ENCODE measurements at places on chromosomes 3 and 15.
A peak's percentile ranks its signal among the peaks of the same experiment; 100 is the strongest.

DNA sequence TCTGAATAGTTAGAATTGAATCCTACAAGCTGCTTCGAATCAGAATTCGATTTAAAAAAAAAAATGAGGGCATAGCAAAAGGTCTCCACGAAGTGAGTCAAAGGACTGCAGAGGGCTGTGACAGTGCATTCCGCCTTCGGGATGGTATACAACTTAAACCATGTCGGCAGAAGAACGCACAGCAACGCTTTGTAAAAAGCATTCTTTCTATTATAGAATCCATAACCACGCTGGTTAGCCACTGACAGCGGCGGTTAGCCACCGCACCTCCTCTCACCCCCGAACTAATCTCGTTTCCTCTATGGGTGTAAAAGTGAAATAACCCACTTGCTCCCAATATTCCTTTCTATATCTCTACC lies 664 bp upstream of the PIK3CA start:
- no peaks in the 10 kb centered on the region for H3K36me3 ChIP-seq
- H3K4me1 ChIP-seq = peaks cover 20% of the 10 kb centered on the region
- no peak overlapping the region for H3K27ac ChIP-seq
- no peak overlapping the region for H3K4me3 ChIP-seq
- no peak for DNase-seq
- no peaks in the 10 kb centered on the region for H3K27me3 ChIP-seq

DNA sequence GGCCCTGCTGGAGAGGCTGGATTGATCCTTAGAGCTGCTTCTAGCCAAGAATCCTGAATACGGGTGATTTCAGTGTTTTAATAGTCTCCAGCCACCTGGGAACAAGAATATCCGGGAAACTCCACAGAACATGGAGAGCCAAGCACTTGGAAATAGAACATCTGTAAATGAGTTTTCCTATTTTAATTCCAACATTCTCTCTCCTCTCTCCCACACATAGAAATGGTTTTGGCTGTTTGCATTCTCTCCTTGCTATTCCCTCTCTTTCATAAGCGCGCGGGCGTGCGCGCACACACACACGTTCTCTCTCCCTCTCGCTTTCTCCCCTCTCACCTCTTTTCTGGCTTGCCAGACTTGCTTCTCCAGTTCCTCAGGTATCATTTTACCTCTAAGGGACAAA lies 50.6 kb downstream of the GADL1 start:
- H3K4me1 ChIP-seq = peaks cover 10% of the 10 kb centered on the region
- H3K36me3 ChIP-seq = no peaks in the 10 kb centered on the region
- no peak overlapping the region for H3K4me3 ChIP-seq
- no peak overlapping the region for H3K27ac ChIP-seq
- DNase-seq = no peak

DNA sequence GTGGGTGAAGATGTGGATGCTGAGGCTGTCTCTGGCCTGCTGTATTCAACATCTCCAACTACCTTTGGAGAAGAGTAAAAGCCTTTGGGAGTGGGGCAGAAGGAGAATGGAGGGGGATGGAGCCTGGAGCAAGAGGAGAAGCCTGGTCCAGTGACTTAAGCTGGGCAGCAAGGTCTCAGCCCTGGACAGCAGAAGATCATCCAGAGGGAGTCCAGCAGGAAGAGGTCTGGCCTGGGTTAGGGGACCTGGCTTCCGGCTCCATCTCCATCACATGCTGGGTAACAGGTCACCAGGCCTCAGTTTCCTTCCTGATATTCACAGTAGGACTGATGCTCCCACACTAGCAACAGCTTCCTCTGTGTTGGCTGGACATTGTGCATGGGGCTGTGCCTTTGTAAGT lies 3.8 kb upstream of the ISL2 start:
- H3K4me3 ChIP-seq = no peak overlapping the region
- H3K36me3 ChIP-seq = no peaks in the 10 kb centered on the region
- peaks cover 78% of the 10 kb centered on the region for H3K27me3 ChIP-seq
- no peak for DNase-seq
- H3K4me1 ChIP-seq = peaks cover 19% of the 10 kb centered on the region
- H3K27ac ChIP-seq = no peak overlapping the region

DNA sequence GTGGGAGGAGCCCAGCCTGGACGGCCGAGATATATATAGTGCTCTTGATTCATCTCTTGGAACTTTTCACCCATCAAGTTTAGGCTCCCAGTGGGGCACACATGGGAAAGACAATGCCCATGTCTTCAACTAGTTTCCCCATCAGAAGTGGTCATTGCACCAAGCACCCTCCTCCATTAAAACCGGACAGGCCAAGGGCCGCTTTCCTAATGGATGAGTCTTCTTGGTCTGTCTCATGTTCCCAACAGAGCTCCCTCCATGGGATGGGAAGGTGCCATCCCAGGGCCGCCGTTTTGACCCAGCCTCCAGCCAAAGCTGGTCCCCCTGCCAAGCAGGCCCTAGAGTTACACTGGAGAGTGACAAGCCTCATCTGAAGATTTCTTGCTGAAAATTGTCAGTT lies 34.7 kb upstream of the UBE2Q2 start:
- H3K4me1 ChIP-seq = no peaks in the 10 kb centered on the region
- H3K27me3 ChIP-seq = peaks cover 7% of the 10 kb centered on the region
- H3K36me3 ChIP-seq = no peaks in the 10 kb centered on the region
- no peak for DNase-seq
- H3K4me3 ChIP-seq = no peak overlapping the region

- H3K4me1 ChIP-seq = no peaks in the 10 kb centered on the region
- peaks cover 36% of the 10 kb centered on the region for H3K27me3 ChIP-seq
- no peak overlapping the region for H3K27ac ChIP-seq
- no peak overlapping the region for H3K4me3 ChIP-seq
Observed at GRCh38 chr15:89506026-89506686, 9.8 kb upstream of the RHCG start.

GRCh38 chr3:53198996-53199395 lies 38.0 kb downstream of the PRKCD start:
- no peaks in the 10 kb centered on the region for H3K4me1 ChIP-seq
- no peak overlapping the region for H3K27ac ChIP-seq
- DNase-seq = no peak
- H3K36me3 ChIP-seq = no peaks in the 10 kb centered on the region
- no peak overlapping the region for H3K4me3 ChIP-seq

DNA sequence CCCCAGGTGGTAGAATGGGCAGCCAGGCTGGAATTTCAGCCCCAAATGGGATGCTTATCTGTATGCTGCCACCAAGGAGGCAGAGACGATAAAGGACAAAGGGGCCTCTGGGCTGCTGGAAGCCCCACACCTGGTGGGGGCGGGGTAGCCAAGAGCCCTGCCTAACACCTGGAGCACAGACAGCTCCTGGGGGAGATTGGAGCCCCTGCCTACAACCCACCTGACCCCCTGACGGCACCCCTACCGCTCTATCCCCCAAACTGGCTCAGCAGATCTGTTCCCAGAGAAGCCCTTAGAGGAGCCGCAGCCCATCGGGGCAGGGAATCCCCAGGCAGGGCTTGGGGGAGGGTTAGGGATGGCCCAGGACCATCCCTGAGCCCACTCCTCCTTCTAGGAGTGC lies 15.8 kb upstream of the SEMA3F start:
- H3K4me3 ChIP-seq = no peak overlapping the region
- no peak for DNase-seq
- no peaks in the 10 kb centered on the region for H3K36me3 ChIP-seq
- H3K27me3 ChIP-seq = peaks cover 10% of the 10 kb centered on the region
- no peak overlapping the region for H3K27ac ChIP-seq

DNA sequence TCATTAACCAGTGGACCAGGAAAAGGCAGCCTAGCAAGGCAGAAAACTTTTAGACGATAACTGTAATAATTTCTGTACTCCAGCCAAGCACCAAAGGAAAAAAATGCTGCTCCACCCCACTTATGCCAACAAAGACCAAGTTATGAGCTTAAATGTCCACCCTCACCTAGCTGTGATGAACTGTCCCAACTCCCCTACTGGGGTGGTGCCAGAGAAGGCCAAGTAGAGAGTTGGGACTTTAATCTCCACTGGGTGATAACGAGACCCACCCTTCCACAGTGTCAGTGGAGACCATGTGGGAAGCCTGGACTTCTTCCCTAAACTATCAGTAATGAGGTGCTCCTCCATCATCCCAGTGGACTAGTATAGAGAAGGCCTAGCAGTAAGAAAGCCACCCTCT lies 33.8 kb upstream of the COPB2 start:
- H3K36me3 ChIP-seq = peaks cover 9% of the 10 kb centered on the region
- no peaks in the 10 kb centered on the region for H3K27me3 ChIP-seq
- H3K4me1 ChIP-seq = no peaks in the 10 kb centered on the region
- no peak for DNase-seq

- no peak for DNase-seq
- no peak overlapping the region for H3K27ac ChIP-seq
- H3K36me3 ChIP-seq = peaks cover 21% of the 10 kb centered on the region
- H3K27me3 ChIP-seq = no peaks in the 10 kb centered on the region
- no peaks in the 10 kb centered on the region for H3K4me1 ChIP-seq
Observed at GRCh38 chr3:155782390-155782953, 23.6 kb downstream of the C3orf33 start.

DNA sequence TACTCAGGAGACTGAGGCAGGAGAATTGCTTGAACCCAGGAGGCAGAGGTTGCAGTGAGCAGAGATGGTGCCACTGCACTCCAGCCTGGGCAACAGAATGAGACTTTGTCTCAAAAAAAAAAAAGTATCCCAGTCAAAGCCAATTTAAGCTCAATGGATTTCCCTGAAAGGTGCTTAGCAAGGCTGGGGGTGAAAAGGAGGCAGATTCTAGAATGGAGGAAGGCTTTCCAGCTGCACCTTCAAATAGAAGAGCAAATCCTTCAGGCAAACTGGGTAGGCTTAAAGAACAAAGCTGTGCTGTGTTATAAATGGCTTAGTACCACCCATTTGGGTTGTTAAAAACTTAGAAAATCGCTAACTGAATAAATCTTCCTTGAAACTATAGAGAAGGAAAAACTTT lies 3.0 kb upstream of the IFT57 start:
- peaks cover 2% of the 10 kb centered on the region for H3K27me3 ChIP-seq
- H3K36me3 ChIP-seq = no peaks in the 10 kb centered on the region
- H3K4me1 ChIP-seq = peaks cover 27% of the 10 kb centered on the region
- H3K4me3 ChIP-seq = no peak overlapping the region
- no peak overlapping the region for H3K27ac ChIP-seq

- peaks cover 7% of the 10 kb centered on the region for H3K4me1 ChIP-seq
- H3K27me3 ChIP-seq = no peaks in the 10 kb centered on the region
- H3K36me3 ChIP-seq = peaks cover 2% of the 10 kb centered on the region
- peak overlapping the region; percentile 41 for H3K27ac ChIP-seq
Observed at GRCh38 chr3:107620534-107620933, 97.8 kb downstream of the BBX start.

- H3K36me3 ChIP-seq = no peaks in the 10 kb centered on the region
- H3K27me3 ChIP-seq = no peaks in the 10 kb centered on the region
- peaks cover 11% of the 10 kb centered on the region for H3K4me1 ChIP-seq
- DNase-seq = no peak
- H3K27ac ChIP-seq = no peak overlapping the region
Observed at GRCh38 chr3:3589715-3590130, 209.5 kb upstream of the LRRN1 start.

DNA sequence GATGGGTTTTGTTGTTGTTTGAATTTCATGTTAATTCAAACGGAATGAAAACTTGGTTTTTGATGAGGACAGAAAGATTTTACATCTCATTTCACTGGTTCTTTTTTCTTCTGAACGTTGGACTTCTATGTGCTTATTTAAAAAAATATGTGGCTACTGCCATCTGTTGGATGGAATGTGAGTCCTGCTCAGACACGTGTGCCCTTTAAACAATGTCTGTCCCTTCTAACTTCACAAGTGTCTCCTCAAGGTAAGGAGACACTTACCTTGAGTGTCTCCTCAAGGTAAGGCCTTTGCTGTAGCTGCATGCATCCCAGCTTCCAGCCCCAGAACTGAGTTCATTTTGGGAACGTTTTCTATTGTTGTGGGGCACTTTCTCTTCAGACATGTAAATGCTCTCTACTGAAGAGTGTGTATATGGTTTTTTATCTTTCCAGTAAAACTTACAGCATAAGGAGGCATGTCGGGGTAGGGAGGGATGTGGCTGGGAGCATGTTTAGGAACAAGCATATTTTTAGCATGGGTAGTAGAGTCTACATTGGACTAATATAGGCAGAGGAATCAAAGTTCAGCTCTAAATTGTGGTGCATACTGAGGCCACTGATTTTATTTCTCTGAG lies 63.1 kb upstream of the UBE3A start:
- DNase-seq = no peak
- H3K27ac ChIP-seq = no peak overlapping the region
- H3K4me1 ChIP-seq = no peaks in the 10 kb centered on the region
- no peaks in the 10 kb centered on the region for H3K27me3 ChIP-seq
